Neural crest cell (in vitro differentiated cells): ENCODE measurements at places on chromosomes 5 and 9.

- DNase-seq = no peak
These were observed 59.5 kb downstream of the VAV2 start for GRCh38 chr9:133932633-133933032.

- DNase-seq = no peak
These were observed 248.4 kb downstream of the PLK2 start for GRCh38 chr5:58211441-58211840.

- no peak for DNase-seq
These were observed 24.0 kb downstream of the CHD1 start for GRCh38 chr5:98904780-98905179.

- DNase-seq = no peak
These were observed 1.5 kb downstream of the KLF9 start for GRCh38 chr9:70412832-70413463.

GRCh38 chr9:86706391-86706790, 240.9 kb downstream of the GAS1 start:
- no peak for DNase-seq

DNA sequence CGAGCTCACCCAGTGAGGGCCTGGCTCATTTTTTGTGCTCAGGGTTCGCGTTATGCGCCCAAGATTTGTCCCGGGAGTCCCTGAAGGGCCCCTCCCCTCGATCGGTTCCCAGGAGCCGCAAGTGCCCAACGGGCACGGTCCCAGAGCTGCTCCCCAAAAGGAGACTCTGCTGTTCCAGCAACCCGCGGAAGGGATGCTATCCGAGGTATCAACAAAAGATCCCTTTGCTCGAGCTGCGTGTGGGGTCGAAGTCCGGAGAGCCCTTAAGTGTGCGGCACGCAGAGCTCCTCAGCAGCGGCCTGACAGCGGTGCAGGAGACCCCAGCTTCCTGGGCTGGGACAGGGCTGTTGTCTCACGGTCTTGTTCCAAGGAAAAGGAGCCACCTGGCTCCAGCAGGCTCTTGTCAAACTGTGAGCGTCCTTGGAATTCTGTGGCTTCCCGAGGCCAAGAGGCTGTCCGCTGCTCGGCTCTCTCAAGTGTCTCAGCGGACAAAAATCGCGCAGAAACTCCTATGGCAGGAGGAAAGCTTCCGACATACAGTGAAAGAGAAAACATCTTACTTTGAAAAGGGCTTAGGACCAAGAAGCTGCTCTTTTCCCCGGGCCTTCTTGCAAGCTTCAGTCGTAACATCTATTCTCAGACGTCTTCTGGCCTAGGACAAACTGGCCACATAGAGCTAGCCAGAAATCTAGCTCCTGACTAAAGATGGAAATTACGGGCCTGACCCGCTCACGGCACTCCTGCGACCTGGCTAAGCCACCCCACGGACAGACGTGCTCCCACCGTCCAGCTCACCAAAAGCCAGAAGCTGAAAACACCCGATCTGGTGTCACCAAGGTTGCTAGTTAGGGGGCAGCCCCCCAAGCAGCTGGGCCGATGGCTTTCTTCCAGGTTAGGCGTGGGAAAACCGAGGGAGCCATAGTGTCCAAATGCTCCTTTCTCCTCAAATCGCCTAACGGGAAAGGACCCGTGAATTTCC, 2.6 kb upstream of the FOXB2 start:
- DNase-seq = peak; percentile 12

DNA sequence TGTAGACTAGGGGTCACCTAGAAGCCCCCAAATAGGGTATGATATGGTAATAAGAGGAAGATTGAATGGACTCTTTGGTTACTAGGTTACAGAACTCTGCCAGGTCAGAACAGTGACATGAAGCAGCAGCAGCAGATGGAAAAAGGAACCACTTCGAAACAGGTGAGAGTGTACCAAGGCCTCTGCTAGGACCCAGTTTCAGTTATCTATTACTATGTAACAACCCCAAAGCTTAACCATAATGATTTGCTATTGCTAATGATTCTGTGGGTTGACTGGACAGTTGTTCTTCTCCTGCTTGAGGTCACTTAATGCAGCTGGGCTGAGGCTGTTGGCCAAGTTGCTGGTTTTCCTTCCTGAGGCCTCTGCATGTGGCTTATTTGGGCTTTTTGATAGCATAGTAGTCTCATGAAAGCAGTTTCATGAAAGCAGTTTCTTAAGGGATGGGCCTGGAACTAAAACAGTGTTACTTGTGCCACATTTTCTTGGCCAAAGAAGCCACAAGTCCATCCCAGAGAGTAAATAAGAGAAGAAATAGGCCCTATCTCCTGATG, 17.6 kb downstream of the C9orf43 start:
- no peak for DNase-seq

DNA sequence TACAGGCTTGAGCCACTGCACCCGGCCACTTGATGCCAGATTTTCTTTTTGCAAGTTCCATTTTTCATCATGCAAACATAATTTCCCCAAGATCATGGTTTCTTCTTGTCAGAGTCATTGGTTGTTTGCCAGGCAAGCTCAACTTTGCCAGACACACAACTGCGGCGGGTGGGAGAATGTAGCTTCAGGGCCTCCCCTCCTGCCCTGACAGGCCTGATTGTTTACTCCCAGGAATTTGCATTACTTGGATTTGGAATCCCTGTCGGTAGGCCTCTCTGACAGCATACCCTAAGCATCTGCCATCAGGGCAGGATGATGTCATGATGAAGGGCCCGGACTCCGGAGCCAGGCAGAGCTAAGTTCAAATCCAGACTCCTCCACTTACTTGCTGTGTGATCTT, 15.1 kb downstream of the RPS14 start:
- DNase-seq = no peak

- DNase-seq = no peak
These were observed 28.4 kb upstream of the HK3 start for GRCh38 chr5:176927562-176927961.

DNA sequence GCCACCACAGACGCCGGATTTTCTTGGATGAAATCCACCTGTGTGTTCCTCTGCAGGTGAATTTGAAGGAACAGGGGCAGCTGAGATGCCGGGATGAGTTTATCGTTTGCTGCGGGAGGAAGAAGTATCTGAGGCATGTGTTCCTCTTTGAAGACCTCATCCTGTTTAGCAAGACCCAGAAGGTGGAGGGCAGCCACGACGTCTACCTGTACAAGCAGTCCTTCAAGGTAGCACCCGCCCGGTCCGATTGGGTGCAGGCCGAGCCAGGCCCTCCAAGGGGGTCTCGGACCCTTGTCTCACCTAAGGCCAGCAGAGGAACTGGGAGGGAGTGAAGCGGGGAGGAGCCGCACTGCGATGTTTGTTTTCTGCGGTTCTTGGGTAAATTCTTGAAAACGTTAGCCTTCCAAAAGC, 18.4 kb upstream of the LRRC14B start:
- DNase-seq = no peak

GRCh38 chr9:129572517-129572916, 48.4 kb downstream of the C9orf50 start:
- no peak for DNase-seq

- DNase-seq = no peak
These were observed 160.5 kb downstream of the UNC13B start for GRCh38 chr9:35322075-35322885.

DNA sequence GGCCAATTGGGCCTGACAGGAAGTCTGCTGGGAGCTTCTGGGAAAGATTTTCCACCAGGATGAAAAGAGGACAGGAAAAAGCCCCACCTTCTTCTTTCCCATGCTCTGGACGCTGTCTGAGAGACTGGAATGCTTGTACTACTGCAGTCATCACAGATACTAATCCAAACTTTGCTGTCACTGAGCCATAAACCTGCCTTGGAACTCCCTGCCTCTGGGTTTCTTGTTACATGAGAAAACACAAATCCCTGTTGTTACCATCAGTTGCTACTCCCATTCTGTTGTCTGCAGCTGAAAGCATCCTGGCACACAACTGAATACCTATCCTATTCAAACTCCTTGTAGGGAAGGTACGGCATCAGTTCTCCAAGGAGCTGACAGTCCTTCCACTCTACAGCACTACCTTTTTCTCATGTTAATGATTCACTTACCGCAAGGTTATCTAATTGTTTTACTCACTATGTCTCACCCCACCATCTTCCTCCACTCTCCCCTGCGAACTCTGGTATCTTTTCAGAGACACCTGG, 167.5 kb downstream of the CDK5RAP2 start:
- DNase-seq = no peak

DNA sequence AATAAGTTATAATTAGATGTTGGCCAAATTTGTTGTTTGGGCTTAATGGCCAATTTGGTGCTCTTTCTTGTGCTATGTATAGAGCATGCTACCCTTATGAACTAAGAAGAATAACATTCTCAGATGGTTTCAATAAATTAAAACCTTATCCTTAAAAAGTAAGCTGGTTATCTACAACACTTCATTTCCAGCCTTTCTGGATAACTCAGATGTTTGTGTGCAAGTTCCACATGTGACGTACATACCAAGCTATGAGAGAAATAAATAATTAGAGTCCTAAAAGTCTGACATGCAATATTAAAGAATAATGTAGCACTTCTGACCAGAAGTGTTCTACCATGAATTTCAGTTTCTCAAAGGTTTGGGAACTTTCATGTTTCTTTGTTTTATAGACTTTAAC, 11.7 kb downstream of the MTREX start:
- no peak for DNase-seq

DNA sequence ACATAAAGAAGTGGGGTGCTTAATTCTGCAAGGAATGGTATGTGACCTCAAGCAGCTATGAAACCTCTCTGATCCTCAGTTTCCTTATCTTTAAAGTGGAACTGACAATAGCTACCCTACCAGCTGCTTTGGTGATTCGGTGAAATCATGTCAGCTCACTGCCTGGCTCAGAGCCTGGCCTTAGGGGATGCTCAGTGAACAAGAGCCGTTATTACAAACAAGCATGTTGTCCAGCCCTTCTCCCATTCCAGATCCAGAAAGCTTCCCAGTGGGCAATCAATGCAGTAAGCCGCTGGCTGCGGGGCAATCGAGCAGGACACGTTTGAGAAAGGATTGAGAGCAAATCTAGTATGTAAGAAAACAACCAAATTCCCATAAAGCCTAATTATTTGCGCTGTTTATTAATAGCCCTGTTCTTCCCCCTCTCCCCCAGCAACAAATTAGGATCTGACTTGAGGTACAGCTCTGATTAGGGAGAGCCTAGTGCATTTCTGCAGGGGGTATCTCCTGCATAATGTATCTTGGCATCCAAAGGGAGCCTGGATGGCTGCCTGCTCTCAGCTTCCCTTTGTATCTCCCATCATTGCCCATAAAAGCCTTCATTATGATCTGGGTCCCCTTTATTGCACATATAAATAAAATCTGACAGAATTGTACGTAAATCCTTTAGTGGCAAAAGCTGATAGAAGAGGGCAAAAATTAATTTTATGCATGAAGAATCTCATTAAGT, 371.4 kb downstream of the TMEM232 start:
- no peak for DNase-seq

DNA sequence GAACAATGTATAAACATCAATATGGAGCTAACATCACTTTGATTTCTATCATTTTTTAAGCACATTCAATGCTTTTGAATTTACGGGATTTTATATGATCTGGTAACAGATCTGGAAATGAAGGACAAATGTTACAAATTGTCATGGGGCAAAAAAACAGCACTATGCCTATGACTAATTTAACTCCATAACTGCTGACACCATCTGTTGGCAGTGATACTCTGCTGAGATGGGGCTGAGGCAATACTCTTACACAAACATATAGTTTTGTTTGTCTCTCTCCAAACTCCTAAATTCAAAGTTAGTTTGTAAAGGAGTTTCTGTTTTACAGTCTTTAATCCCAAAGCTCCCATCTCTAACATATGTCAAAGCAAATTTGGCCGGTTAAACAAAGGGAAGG, 132.5 kb upstream of the FER start:
- DNase-seq = no peak

DNA sequence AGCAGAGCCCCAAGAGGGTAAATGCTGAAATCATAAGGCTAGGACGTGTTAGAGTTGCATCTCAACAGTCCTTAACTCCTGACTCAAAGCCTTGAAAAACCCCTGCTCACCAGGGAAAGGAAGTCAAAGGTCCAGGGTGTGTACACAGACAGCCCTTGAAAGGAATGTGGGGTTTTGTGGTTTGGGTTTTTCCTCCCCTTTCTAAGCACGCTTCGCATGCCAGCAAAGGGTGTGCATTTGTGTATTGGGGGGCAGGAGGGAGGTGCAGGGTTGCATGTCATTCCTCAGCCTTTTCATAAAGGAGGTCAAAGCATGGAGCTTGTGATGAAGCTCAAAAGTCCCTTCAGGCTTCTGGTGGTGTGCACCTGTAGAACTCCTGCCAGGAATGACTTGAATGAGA, 17.3 kb upstream of the XPA start:
- no peak for DNase-seq

DNA sequence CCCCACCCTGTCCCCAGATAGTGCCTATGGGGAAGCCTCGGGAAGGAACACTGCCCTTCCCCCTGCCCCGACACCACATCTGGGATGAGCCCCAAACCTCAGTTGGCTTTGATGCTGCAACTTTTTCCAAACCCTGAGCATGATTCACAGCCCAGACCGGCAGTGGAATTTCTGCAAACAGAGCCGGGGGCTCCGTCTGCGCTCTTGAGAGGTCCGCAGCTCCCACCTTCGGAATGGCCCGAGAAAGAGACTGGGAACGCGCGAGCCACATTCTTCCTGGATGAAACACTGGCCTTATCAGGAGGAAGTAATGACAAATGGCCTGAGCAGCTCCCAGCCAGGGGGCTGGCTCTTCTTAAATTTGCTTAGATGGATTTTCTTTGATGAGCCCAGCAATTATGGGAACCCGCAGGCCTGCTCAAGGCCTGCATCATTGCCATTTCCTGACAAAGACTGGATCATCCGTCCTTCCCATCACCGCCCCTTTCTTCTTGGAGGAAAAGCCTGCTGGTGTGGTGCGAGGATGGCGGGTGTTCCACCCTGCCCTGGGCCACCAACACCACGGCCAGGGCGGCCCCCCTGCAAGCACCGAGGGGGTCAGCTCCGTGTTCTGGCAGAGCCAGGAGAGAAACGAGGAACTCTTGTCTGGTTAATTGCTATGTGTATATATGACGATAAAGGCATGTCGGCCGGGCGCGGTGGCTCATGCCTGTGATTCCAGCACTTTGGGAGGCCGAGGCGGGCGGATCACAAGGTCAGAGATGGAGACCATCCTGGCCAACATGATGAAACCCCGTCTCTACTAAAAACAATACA, 38.8 kb upstream of the COL5A1 start:
- DNase-seq = no peak
